ENCODE measurements at places on chromosomes 2 and 18.

- no peak for DNase-seq
These were observed 47.5 kb downstream of the ARID5A start for GRCh38 chr2:96584017-96584416.

GRCh38 chr2:62705007-62705829, at the start of gene EHBP1:
TSS of gene EHBP1 (plus strand) at chr2:62705713. CDS start at chr2:62707192, 1,479 bp downstream.
- DNase-seq, result peak; percentile 100

DNA sequence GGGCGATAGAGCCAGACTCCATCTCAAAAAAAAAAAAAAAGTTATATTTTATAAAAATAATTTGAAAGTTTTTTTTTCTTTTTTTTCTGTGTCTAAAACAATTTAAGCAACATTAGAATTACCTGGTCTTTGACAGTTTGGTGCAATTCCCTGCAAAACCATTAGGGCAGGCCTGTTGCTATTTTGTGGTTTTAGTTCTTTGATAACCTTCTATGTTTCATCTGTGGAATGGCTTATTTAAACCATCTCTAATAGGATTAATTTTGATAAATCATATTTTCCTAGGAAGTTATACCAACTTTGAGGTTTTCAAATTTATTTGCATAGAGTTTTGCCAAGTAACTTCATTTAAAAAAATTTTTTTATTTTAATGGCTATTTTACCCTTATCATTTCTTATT, 141.2 kb upstream of the TWIST2 start:
- no peak for DNase-seq

DNA sequence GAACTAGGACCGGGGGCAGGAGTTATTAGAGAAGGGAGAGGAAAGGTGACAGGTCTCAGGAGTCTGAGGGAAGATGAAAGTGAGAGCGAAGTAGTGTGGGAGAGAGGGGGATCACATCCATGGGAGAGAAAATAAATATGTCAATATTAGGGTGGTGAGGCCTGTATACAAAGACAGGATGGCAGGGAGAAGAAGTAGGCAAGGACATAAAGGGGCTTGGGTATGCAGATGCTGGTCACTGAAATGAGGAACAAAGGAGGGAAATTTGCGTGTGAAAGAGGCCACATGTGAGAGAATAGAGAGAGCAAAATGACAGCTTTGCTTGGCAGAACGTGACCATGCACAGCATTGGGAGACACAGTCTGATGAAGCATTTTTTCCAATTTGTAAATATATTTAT, 13.6 kb downstream of the METAP1D start:
- no peak for DNase-seq

- DNase-seq, result no peak
These were observed 105.6 kb upstream of the NDUFV2 start for GRCh38 chr18:8996771-8997432.
